ENCODE measurements at places on chromosomes 16 and 17. TPM values are rescaled to one million over a fixed set of nuclear protein-coding genes. Genes with fewer than 3 reads are reported as not detected.

GGT6 gene
- total RNA-seq: not detected

CEP112 gene
- total RNA-seq: 11.4 TPM

DNA sequence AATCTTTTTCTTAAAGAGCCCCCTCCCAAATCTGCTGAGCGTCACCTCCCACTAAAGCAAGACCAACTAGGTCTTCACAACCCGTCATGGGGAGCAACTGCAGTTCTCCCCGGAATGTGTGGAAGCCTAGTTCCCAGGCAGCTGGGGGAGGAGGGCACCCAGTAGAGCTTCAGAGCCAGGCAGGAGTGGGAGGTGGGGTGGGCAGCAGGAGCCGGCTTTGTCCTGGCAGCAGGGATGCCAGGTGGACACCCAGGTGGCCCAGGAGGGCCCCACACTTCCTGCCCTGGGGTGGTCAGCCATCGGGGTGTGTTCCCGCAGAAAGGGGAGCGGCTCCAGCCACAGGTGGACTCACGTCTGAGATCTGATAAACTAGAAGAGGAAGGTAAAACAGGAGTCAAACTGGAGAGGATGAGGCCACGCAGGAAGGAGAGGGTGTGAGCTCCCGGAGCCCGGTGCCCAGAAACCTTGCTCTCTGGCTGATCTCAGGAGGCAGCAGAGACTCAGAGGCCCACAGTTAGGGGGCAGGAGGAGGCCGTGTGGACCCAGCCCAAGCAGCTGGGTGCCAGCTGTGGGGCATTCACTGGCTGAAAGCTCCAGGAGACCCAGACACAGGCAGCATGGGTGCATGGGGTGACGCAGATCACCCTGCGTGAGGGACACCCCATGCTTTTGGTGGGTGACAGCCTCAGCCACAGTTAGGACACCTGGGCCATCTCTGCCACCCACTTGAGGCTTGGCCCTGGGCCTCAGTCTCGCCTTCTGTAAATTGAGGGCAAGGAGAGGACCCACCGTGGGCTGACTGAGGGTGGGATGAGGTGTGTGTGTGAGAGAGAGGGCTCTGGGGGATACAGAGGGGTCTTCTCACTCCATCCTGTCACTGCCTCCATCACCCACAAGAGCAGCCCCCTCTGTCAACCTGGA, 260.8 kb upstream of the TNRC6C start:
- DNase-seq: no peak

DNA sequence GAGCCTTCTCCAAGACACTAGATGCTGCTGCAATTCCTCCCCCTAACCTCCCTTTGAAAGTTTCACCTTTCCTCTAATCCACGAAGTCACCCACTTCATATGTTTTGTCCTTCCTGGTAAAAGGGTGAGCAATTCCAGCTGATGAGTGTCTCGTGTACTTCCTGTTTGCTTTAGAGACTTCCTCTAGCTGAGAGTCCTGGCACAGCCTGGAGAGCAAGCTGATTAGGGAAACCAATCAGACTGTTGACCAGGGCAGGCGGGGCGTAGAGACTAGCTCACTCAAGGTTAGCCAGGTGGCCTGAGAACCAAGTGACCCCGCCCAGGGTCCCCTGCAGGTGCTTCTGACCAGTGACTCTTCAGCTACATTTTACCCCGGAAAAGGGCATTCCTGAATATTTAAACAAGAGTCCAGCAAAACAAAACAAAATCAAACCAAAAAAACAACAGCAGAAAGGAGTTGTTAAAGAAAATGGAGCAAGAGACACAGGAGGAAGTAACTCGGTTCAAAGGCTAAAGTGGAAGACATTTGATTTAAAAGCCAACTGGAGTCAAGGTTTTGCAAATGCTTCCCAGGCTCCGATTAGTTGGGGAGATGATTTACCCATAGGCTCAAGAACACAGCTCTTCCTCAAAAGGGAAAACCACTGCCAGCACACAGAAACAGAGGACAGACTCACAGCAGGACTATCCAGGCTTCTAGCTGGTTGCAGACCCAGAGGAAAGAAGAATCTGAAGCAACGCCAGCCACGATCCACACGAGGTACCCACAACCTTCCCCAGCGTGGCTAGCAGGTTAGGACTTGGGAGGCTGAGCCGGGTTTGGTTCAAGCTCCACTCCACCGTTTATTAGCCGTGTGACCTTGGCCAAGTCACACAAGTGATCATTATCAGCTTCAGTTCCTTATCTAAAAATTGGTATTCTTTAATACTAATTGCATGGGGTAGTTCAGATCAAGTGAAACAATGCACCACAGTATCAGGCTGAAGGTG, 13.4 kb downstream of the HSPB9 start:
- no peak for DNase-seq

DNA sequence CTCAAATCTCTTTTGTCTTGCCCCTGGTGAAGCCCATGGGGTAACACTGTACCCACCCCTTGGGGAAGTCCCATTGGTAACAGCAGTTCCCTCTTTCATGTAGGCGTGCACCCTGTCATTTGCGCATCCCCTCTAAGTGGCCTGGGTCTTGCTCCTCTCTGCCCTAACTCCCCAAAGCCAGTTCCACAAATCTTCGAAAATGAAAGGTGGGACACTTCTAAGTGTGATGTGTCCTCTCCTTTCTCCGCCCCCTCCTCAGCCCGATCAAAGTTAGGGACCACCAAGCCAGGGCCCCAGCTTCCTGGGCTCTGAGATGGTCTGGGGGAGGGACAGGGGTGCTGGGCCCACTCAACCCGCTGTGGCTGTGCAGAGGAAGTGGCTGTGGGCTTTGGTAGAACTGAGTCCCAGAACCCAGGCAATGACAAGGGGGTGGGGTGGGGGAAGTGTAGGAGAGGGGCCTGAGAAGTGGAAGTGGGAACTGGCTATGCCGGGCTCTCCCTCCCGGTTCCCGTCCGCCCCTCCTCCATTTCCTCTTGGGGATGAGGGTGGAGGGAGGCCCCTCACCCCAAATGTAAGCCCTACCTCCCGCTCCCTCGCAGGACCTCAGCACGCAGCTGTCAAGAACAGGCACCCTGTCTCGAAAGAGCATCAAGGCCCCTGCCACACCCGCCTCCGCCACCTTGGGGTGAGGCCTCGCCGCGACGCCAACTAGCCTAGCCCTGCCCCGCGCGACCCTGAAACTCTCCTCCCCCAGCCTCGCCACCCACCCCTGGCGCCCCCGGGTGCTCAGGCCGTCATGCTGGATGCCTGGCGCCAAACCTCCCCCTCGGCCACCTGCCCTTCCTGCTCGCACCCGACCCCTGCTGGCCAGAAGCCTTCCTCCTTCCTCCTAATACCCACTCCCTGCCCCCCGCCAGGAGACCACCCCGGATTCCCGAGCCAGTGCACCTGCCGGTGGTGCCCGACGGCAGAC, 8.7 kb downstream of the ABI3 start:
- no peak for DNase-seq

Data from ascending aorta (tissue), 2 donors.